ELF-1 (cell line): ENCODE measurements at places on chromosomes 6 and 20.

GRCh38 chr6:3847521-3847920 is 1.7 kb upstream of the FAM50B start:
- no peak for DNase-seq

DNA sequence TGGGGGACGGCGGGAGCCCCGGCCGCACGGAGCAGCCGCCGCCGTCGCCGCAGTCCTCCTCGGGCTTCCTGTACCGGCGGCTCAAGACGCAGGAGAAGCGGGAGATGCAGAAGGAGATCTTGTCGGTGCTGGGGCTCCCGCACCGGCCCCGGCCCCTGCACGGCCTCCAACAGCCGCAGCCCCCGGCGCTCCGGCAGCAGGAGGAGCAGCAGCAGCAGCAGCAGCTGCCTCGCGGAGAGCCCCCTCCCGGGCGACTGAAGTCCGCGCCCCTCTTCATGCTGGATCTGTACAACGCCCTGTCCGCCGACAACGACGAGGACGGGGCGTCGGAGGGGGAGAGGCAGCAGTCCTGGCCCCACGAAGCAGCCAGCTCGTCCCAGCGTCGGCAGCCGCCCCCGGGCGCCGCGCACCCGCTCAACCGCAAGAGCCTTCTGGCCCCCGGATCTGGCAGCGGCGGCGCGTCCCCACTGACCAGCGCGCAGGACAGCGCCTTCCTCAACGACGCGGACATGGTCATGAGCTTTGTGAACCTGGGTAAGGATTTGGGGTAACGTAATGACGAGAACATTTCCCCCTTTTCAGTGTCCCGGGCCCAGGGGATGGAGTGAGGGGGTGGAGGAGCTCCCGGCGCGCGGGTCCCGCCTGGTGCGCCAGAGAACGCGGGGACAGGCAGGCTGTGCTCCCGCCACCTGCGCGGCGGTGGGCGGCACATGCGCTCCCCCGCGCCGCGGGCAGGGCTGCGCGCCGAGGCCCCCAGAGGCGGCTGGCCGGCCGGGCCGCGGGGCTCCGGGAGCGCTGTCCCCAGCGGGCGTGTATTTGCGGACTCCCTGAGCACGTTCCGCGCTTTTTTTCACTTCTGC is 1.4 kb downstream of the BMP6 start:
- peak; percentile 63 for DNase-seq

GRCh38 chr6:35181933-35182612 is 31.7 kb upstream of the SCUBE3 start:
- peak; percentile 61 for DNase-seq

DNA sequence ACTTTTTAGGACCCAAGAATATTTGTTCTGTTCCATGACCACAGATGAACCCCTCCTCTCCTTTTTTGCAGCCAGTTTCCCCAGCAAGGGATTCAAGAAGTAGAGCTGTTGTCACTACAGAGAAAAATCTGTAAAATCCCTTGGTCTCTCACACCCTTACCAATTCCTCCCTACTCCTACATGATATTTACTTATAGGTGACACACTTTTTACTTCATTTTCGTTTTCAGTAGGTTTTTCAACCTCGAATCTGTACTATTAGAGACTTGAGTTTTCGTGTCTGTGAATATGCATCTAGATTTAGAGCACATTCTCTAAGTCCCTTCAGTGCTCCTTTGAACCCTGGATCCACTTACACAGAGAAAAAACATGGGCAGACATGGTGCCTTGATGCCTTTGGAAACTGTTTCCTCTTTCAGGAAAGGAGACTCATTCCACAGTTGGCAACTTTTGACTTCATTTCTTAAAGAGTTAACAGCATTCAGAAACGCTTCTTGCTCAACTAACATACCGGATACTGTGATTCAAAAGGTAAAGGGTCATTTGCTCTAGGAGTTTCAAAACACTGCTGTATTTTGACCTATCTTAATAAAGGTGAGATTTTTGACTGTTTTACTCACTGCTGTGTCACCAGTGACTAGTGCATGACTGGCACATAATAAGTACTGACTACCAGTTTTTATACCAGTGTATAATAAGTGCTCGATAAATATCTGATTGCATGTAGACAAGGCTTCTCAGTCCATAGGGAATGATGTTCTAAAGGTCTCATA is 50.6 kb downstream of the LAMA4 start:
- no peak for DNase-seq

DNA sequence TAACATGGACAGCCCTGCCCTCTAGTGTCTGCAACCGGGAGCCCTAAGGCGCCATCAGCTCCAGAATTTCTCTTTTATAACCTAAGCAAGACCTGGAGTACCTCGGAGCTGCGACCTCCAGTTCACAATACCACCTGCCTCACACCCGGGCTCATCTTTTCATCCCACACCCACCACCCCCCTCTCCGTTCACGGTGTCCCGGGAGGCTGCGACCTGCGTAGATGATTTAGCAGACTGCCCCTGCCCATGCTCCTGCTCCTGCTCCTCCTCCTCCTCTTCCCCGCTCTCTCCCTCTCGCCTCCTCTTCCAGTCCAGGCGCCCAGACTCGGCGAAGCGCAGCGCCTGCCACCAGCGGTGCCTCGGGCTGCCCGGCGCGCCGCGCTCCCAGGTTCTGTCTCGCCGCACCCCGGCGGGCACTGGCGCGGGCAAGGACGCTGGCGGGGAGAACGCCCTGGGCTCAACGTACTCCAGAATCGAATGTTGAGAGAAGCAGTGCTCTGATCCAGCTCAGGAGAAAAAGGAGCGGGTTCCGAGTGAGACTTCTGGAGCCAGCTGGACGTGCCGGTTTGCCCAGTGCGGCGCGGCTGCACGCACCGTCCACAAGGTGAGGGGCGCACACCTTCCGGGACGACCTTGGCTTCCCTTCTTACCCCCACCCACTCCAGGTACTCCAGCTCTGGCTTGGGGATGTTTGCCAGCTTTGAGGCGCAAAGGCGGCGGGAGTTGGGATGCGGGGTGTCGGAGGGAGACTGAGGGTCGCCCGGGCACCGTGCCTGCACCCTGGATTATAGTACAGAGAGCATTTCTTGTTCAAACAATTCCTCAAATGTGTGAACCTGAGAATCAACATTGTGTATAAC is at the start of gene HTR1E:
TSS of gene HTR1E (plus strand) at position 310 of the 861 bp plus-strand sequence. CDS start 77,807 bp downstream, outside the sequence.
- peak; percentile 97 for DNase-seq
